ENCODE measurements at places on chromosomes 12 and 14. TPM values are rescaled to one million over a fixed set of nuclear protein-coding genes. Genes with fewer than 3 reads are reported as not detected.

Gene FGD4
- total RNA-seq: 24.0 TPM

Gene KRT77
- not detected for total RNA-seq

DNA sequence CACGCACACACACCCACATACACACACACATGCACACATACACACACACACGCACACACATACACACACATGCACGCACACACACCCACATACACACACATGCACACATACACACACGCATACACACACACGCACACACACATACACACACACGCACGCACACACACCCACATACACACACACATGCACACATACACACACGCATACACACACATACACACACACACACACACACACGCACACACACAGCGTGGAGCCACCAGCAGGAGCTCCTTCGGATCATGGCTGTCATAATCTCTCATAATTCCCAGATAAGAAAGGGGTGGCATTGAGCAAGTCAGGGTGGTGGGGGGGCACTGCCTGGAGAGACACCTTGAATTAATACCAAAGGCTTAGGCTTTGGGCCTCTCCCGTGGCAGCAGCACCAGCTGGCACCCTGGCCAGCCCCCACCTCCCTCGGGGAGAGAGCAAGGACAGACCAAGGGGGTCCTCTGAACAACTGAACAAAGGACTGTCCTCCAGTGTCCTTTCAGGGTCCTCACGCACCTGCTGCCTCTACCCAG, 21.9 kb downstream of the ANO2 start:
- DNase-seq: no peak

DNA sequence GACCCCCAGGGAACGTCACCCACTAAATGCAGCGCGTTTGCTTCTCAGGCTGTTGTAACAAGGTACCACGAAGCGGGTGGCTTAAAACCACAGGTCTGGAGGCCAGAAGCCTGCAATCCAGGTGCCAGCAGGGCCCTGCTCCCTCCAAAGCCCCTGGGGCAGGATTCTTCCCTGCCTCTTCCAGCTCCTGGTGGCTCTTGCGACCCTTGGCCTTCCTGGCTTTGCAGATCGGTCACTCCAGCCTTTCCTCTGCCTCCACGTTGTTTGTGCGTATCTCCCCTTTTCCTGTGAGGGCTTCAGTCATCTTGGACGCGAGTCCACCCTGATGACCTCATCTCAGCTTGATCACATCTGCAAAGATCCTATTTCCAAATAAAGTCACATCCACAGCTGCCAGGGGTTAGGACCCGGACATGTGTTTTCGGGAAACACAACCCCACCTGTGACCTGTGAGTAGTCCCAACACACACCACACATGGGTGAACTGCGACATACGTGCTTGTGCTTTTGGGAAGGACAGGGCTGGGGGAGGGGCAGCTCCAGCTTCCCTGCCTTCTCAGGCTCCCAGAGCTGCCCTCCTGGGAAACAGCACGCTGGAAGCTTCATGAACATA, 114.5 kb upstream of the NCOR2 start:
- DNase-seq: no peak

Measured in H7 (cell line).